Fibroblast of skin of right biceps (primary cell): ENCODE measurements at places on chromosomes 5 and 9.

GRCh38 chr5:74641735-74642542 is 1.4 kb upstream of the ENC1 start:
- DNase-seq: peak; percentile 88

GRCh38 chr9:21110708-21111576 is 30.7 kb downstream of the IFNW1 start:
- DNase-seq: peak; percentile 72

DNA sequence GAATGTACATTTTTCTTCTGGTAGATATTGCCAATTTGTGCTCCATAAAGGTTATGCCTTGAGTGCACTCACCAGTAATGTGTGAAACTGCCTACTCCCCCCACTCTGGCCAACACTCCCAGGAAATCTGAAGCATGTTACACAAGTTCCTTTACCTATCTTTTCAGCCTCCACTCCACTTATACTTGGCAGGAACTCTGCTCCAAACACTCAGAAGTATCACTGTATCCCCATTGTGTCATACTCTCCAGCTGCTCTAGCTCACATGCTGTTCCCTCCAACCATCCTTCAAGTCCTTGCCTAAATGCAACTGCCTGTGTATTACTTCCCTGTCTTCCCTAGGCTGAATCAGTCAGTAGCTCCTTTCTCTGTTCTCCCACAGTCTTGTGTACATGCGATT is 28.3 kb downstream of the POU4F3 start:
- no peak for DNase-seq

- DNase-seq: no peak
Measured at GRCh38 chr5:96726802-96727201, 64.6 kb downstream of the CAST start.

- DNase-seq: peak; percentile 41
Measured at GRCh38 chr9:95425910-95426551, 90.7 kb downstream of the PTCH1 start.

DNA sequence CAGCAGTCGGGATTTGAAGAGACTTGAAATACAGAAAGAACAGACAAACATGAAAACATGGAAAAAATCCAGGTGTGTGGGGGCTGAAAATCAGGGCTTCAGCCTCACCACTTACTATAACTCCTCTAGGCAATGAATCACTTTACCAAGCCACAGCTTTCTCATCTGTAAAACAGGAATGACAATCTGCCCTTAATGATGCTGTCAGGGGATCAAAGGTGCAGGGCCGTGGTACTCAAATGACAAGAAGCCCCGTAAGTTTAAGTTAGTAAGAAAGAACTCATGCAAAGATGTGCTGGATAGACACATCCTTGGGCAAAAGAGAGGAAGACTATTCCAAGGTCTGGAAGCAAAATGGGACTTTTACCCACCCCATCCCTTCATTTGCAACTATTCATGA is 34.7 kb downstream of the FBXW2 start:
- DNase-seq: no peak

GRCh38 chr9:119337573-119337972 is 31.7 kb downstream of the BRINP1 start:
- no peak for DNase-seq

DNA sequence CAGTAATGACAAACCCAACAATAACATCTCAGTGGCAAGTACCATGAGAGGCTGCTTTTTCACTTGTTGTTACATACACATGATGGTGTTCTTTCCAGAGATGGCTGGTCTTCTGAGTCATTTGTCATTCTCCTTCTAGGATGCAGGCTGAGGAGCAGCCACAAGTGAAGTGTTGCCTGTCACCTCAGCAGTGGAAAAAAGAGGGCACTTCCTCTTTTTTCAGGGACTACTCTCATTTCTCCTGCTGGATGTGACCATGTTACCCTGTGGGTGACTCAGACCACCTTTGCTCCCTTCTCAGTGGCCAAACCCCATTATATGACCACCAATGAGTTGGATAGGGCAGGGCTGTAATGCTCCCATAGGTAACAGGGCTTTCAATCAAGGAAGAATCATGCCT is 587.0 kb upstream of the ADAMTS16 start:
- no peak for DNase-seq

- DNase-seq: no peak
Measured at GRCh38 chr5:57072218-57072892, 101.5 kb upstream of the GPBP1 start.

DNA sequence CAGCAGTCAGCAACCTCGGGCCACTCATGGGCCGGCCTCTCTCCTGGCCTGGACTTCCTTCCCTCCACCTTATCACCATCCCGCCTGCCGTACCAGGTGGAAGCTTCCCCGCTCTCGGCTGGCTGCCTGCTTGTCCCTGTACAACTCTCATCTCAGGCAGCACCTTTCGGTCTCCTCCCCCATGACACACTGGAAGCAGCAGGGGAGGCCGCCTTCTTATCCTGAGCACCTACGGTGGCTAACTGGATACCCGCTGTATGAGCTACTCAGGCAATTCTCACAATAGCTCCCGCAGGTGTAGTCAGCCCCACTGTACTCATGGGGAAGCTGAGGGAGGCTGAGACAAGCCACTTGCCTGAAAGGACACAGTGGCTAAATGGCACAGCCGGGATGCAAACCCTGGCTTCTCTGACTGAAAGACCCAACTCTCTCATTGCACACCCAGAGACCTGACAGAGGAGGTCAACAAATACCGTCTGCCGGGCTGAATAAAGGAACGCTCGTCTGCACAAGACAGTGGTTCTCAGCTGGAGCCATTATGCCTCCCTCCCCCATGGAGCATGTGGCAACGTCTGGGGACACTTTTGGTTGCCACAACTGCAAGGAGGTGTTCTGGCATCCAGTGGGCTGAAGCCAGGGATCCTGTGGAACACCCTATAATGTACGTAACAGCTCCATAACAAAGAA is 9.6 kb downstream of the STK10 start:
- DNase-seq: no peak

DNA sequence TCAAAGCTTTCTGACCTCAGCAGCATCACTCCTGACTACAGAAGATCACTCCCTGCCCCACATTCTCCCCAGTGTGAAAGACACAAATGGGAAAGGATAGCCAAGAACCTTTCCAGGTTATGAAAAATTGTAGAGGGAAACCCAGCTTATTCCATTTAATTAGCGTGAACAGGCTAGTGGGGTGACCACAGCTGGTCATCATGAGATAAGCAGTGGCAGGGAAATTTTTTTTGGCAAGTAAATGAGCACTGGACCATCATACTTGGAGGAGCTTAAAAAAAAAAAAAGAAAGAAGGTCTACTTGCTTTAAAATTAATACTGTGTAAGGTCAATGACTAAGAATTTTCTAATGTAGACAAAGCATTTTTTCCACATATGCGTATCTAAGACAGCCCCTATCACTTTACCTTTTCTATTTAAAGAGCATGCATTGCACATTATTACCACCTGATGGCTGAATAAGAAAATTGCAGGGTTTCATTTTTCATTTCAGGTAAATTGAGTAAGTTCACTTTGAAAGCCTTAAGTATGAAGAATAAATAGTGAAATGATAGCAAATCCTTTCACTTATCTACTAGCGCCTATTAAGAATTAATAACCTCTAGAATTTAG is 123.6 kb downstream of the ELAVL2 start:
- DNase-seq: no peak

DNA sequence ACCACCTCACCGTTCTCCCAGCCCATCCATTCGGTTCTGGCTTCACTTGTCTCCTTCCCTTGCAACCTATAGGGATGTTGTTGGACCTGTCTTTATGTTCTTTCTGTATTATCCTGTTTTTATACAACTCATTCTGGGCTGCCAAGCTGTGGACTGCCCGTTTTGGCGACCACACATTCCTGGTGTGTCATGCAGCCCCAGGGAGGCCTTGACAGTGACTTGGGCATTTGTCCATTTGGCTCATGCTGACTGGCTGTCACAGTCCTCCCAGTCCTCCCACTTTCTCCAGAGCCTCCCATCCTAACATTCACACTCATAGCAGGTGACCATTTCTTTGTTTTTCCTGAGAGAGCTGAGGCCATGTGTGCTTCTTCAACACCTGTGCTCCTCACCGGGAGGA is 136.4 kb downstream of the SLF1 start:
- no peak for DNase-seq

DNA sequence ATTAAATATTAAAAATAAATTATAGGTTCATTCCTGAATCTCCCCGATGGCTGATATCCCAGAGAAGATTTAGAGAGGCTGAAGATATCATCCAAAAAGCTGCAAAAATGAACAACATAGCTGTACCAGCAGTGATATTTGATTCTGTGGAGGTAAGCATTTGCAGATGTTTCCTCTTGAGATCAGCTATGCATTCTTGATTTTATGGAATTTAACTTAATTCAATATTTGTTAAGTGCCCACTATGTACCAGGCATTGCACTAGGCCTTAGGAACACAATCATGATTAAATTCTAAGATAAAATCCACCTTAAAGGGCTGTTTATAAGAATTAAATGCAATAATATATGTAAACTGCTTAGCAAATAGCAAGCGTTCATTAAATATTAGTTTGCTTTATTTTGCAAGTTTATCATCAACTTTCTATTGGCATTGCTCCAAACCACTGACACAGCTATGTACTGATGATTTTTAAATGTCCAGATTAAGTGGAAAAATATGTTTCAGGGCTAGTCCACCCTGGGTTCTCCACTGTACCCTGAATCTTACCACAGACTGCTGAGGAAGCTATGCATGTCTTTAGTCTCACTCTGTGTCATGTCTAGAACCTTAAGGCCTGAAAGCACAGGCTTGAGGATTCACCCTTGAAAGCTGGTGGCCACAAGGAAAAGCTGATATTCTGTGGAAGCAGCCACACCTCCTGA is 33.2 kb downstream of the SLC22A4 start:
- DNase-seq: peak; percentile 60

GRCh38 chr9:35854091-35854762 is 16.0 kb downstream of the OR13J1 start:
- no peak for DNase-seq

GRCh38 chr5:4204276-4205141 is 608.9 kb downstream of the IRX1 start:
- DNase-seq: no peak

- DNase-seq: no peak
Measured at GRCh38 chr9:18564018-18564880, 90.3 kb downstream of the ADAMTSL1 start.

GRCh38 chr9:130300739-130301138 is 35.2 kb downstream of the HMCN2 start:
- no peak for DNase-seq

DNA sequence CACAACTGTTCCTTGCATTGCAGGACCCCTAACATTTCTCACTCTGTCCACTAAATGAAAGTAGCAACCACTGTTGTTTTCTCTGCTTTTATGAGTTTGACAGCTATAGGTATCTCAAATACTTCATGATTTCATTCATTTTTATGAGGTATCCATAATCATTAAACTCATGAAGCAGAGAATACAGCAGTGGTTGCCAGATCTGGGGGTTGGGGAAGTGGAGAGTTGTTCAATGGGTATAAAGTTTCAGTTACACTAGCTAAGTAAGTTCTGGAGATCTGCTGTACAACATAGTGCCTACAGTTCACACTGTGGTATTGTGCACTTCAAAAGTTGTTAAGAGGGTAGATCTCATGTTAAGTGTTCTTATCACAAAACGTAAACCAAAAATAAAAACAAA is 23.4 kb upstream of the CAMK4 start:
- DNase-seq: no peak

GRCh38 chr9:89149726-89150125 is 28.9 kb downstream of the SHC3 start:
- peak; percentile 72 for DNase-seq

DNA sequence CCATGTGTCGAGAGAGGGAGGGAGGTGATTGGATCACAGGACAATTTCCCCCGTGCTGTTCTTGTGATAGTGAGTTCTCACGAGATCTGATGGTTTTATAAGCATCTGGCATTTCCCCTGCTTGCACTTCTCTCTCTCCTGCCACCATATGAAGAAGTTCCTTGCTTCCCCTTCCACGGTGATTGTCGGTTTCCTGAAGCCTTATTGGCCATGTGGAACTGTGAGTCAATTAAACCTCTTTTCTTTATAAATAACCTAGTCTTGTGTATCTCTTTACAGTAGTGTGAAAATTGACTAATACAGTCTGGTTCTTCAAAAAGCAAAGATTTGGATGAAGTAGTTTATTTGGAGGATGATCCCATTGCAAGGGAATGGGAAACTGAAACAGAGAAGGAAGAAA is 11.3 kb upstream of the MIER3 start:
- DNase-seq: no peak

- peak; percentile 13 for DNase-seq
Measured at GRCh38 chr5:102223542-102224477, 72.3 kb downstream of the SLCO4C1 start.

DNA sequence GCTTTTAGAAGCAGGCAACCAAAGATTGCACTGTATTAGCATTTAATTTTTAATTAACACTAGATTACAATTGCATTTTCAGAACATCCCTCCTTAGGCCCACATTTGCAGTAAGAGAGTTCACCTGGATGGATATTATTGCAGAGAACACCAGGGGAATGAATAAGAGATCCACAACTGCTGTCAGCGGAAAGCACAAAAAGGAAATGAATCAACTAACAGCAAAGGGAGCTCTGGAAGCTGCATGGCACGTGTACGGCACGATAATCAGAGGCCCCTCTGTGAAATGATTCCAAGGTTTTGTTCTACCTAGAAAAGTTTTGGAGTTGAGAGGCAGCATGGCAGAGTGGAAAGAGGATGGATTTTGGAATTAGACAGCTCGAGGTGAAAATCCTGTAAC is 361.2 kb upstream of the C9orf72 start:
- DNase-seq: no peak

DNA sequence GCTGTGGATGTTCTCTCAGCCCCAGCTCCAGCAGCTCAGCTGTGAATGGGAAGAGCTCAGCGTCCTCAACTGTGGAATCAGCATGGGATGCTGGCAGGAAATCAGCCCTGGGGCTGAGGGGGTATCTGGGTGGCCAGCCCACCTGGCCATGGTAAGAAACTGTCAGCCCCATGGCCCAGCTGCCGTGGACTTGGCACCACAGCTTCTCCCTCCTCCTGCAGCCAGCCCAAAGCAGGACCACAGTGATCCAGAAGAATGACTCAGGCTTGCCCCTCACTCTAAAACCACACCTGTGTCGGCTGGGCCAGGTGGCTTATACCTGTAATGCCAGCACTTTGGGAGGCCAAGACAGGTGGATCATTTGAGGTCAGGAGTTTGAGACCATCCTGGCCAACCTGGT is 48.0 kb downstream of the SAR1B start:
- DNase-seq: no peak

DNA sequence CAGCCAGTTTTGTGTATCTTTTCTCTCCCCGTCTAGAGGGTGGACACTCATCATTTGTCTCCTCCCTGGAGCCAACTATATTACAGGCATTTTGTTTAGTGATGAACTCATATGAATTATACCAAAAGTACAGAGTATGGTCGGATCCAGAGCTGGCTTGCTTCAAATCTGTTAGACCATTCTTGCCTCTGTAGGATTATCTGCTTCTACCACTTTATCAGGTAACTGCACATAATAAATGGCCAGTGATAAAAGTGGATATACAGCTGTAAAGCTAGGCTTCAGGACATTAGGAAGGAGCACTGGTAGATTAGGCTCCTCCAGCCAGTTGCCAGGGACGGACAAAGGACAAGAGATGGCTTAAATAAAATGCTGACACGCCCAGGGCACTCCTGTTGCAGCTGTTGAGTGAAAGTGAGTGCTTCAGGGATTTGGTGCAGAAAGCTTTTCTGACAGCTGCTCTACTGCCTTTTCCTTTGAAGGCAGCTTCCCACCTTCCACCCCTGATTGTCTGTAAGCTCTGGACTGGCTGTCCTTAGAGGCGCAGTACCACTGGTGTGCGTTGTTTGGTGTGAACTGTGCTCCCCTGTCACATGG is 259.2 kb downstream of the PDZD2 start:
- DNase-seq: no peak
